Fibroblast of the aortic adventitia (primary cell): ENCODE measurements at places on chromosomes 2 and 18. TPM values are rescaled to one million over a fixed set of nuclear protein-coding genes. Genes with fewer than 3 reads are reported as not detected.

TEKT4 gene
- not detected in 2 replicates for total RNA-seq

SETBP1 gene
- total RNA-seq: 10.5 and 15.0 TPM in 2 replicates

EVX2 gene
- not detected in 2 replicates for total RNA-seq

PROC gene
- not detected in 2 replicates for total RNA-seq

KYNU gene
- total RNA-seq: under 0.01 and 1.3 TPM in 2 replicates

BMP10 gene
- total RNA-seq: not detected in 2 replicates

CCDC102B gene
- total RNA-seq: 3.1 and 27.8 TPM in 2 replicates

COL3A1 gene
- total RNA-seq: 1,653 and 14,045 TPM in 2 replicates

ATOH8 gene
- 17.0 and 22.0 TPM in 2 replicates for total RNA-seq

RNU2-63P gene
- total RNA-seq: not detected in 2 replicates

UGT1A4 gene
- total RNA-seq: not detected in 2 replicates

BOK gene
- 15.3 and 21.4 TPM in 2 replicates for total RNA-seq

RAB17 gene
- 0.54 and 3.5 TPM in 2 replicates for total RNA-seq

KCTD1 gene
- total RNA-seq: 9.9 and 21.8 TPM in 2 replicates

EFR3B gene
- 0.99 and 1.1 TPM in 2 replicates for total RNA-seq
